ENCODE measurements at places on chromosomes 4 and X.

DNA sequence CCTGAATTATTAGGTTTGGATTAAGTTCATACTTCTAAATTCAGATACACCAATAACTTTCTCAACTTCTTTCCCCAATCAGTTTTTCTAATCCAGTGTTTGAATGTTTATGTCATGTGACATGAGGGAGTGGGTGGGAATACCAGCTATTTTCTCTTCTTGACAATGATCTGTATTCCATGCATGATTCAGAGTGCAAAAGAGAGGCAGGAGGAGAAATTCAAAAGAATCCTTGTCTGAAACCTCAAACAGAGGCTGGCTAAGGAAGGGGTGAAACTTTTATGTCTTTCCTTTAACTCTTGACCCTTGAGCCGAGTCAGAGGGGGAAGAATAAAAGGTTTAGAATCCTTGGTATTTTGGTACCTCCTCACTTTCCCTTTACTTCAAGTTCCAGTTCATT is 544.7 kb downstream of the SPRY1 start:
- no peak for DNase-seq

DNA sequence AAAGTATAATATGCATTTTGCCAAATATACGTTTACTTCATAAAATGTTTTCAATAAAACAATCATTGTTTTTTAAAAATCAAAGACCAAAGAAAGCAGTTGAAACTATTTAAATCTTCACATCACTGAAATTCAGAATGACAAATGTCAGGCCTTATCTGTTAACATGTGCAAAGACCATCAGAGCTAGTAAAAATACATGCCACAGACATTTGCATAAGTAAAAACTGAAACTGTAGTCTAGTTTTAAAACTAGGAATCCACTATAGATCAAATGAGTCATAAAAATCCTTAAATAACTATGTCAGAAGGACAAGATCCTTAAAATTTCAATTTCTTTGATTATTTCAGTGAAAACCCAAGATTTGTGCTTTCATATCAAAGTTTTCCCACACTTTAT is 24.8 kb downstream of the KLHL15 start:
- no peak for DNase-seq

DNA sequence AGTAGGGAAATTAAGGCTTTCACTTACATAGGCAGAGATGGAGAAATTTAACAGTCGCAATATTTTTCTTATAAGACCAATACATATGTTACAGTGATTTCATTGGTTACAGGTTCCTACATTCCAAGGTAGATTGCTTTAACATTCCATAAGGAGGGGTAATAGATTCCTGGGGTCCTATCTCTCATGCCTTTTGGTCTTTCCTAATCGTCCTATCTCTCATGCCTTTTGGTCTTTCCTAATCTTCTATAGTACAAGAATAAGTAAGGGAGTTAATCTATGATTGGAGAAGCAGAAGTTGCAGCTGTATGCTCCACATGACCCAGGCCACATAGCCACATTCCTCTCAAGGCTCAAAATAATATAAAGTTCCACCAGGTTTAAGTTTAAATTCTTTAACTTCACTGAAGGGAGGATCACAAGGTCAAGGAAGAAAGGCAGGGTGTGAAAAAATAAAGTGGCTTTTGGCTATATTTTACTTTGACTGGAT is 285.0 kb upstream of the BOD1L1 start:
- no peak for DNase-seq

GRCh38 chr4:127606823-127607222 is 25.9 kb upstream of the INTU start:
- no peak for DNase-seq

Measured in HT-29 (cell line).